Neural crest cell (in vitro differentiated cells): ENCODE measurements at places on chromosomes 3 and 15.

- DNase-seq = no peak
These were observed 417.7 kb upstream of the CFAP20DC start for GRCh38 chr3:59467476-59467875.

DNA sequence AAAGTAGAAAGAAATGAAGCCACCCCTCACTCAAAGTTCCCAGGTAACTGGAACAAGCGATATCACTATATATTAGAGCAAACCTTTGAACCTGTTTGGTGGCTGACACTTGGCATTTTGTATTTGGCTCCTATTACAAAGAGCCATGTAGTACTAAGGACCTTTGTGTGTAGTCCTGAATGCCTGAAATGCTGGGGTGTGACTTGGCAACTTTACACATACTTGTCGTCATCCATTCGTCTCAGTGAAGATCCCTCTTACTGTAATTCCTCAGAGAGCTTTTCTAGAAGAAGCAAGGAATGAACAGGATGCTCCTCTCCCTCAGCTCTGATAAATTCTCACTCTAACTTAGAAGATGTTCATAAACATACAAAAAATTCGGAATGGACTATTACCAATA, 216.1 kb upstream of the CDIN1 start:
- DNase-seq = no peak

DNA sequence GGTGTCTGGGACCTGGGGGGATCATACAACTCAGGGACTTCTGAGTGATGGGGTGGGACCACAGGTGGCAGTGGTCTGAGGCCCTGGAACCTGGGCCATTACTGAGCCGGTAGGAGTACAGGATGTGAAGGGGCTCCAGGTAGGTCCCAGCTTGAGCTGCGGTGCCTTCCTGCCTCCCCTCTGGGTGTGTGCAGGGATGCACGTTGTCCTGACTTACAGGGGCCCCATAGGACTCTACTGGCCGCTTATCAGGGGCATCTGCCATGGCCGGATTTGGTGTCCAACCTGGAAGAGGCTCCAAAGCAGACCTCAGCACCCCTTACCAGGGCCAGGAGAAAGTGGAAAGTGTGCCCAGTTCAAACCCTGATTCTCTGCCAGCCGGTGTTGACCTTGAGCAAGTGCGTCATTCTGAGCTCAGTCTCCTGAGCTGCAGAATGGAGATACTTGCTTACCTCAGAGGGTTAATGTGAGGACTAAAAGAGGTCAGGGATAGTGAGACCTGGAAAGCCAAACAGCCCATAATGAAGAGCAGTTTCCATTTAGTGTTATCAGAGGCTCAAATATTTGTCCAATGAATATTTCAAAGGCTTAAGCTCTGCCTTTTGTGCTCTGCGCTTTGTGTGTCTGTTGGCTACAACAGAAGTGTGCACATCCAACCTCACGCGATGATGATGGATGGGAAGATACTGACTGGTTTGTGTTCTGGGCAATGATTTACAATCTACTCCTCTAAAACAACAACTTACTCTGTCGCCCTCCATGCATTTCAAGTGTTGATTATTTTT, 35.4 kb upstream of the ESYT3 start:
- no peak for DNase-seq

DNA sequence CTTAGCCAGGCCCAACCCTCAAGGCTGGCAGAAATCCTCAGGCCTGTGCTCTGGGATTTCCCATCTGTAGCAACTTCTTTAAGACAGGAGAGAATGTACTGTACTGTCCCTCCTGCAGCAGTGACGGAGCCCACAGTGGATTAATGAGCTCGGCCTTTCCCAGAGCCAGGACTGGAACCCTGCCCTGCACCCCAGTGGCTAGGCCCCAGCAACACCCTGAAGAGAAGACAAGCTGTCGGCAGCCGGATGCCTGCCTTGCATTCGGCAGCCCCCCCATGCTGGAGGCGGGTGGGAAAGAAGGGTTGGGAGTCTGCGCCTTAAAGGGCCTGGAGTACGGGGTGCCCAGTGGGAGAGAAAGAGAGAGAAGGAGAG, 32.0 kb downstream of the KLHL25 start:
- DNase-seq = no peak

DNA sequence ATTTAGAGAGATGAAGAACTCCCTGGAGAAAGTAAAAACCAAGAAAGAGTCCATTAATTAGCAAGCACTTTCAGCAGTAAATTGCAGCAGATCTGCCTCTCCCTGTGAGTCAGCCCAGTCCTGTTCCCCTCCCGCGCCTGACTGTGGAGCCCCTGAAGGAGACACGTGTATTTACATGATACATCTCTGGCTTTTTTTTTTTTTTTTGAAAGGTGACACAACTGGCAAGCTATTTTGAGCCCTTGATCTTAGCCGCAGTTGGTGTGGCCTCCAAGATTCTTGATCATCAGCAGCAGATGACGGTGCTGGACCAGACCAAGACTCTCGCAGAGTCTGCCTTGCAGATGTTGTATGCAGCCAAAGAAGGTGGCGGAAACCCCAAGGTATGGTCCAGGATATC, 271.8 kb upstream of the TPM1 start:
- no peak for DNase-seq

DNA sequence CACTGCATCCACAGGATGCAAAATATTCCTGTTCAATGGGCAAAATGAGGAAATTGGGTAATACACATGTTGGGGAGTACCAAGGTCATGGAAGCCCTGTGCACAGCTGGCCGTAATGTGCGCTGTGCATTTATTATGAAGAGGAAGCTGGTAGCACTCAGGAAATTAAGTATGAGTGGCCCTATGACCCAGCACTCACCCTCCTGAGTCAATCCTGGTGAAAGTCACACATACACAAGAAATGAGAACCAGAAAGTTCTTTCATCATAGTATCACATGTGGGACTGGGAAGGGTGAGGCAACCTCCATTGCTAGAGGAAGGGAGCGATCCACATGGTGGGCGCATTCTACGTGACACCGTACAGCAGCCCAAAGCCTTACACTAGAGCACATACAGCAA, 11.4 kb upstream of the PRR20G start:
- no peak for DNase-seq

DNA sequence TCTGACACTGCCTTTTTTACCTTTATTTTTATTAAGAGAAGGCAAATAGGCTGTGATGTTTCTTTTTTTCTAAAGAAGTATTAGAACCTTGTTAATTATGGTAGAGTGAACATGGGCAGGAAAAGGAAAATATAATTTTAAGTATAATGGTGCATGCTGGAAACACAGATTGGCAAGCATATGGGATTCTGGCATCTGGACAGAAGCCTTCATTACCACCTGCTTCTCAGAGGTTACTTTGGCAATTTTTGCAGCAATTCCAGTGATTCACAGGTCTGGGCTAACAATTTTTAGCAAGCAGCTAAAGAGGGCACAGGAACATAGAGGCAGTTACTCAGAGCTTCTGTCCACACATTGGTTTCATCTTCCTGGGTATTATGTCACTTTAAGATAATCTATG, 258.3 kb downstream of the DIPK2A start:
- no peak for DNase-seq

- DNase-seq = no peak
These were observed 14.8 kb upstream of the FEM1B start for GRCh38 chr15:68262514-68263356.

DNA sequence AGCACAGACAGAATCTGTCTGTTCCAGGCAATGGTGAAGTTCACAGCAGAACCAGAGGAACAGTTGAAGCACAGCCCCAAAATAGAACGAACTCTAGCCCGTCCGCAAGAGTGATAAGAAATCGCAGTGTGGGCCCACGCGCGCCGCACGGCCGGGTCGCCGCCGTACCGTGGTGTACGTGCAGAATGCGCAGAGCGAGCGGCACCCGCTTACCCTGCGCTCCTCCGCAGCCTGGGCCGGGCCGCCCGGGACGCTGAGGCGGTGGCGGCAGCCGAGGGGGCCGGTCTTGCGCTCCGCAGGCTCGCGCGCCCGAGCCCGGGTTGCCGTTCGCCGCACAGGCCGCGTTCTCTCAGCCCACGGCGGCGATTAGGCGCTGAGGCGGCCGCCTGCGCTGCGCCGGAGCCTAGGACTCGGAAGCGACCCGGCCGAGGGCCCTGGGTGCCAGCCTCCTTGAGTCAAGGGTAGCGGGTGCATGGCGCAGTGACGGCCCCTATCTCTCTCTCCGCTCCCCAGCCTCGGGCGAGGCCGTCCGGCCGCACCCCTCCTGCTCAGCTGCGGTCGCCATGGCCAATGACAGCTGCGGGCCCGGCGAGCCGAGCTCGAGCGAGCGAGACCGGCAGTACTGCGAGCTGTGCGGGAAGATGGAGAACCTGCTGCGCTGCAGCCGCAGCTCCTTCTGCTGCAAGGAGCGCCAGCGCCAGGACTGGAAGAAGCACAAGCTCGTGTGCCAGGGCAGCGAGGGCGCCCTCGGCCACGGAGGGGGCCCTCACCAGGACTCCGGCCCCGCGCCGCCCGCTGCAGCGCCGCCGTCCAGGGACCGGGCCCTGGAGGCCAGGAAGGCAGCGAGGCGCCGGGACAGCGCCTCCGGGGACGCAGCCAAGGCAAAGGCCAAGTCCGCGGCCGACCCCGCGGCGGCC, 20.5 kb downstream of the WDR73 start:
- peak; percentile 54 for DNase-seq
